ENCODE measurements at places on chromosomes 12 and 14. TPM values are rescaled to one million over a fixed set of nuclear protein-coding genes. Genes with fewer than 3 reads are reported as not detected.

The SRGAP1 gene
- 9.1 TPM for total RNA-seq

The SLC5A8 gene
- 0.08 TPM for total RNA-seq

The ASB2 gene
- not detected for total RNA-seq

The GPR137C gene
- total RNA-seq: not detected

The SLC22A17 gene
- total RNA-seq: 1.4 TPM

The AQP6 gene
- total RNA-seq: 0.47 TPM

The CFAP251 gene
- total RNA-seq: 81.1 TPM

The SSPN gene
- 0.57 TPM for total RNA-seq

The CD163L1 gene
- total RNA-seq: 0.38 TPM

The TBX5 gene
- not detected for total RNA-seq

The ARHGAP9 gene
- total RNA-seq: not detected

The GNB3 gene
- total RNA-seq: 0.47 TPM

The DIP2B gene
- total RNA-seq: 20.8 TPM

The ARPC3 gene
- total RNA-seq: 1,114 TPM

The SYT1 gene
- 1.9 TPM for total RNA-seq

The ACSM4 gene
- total RNA-seq: not detected

The HNF1A gene
- total RNA-seq: not detected

The FGD6 gene
- 31.1 TPM for total RNA-seq

The PRR4 gene
- 0.31 TPM for total RNA-seq

The C12orf54 gene
- total RNA-seq: 2.5 TPM

The DNAH10 gene
- total RNA-seq: 0.55 TPM
